AG04450 (cell line): ENCODE measurements at places on chromosomes 6 and 20.

- DNase-seq, result no peak
These were observed 133.7 kb downstream of the CDH4 start for GRCh38 chr20:61385731-61386130.

DNA sequence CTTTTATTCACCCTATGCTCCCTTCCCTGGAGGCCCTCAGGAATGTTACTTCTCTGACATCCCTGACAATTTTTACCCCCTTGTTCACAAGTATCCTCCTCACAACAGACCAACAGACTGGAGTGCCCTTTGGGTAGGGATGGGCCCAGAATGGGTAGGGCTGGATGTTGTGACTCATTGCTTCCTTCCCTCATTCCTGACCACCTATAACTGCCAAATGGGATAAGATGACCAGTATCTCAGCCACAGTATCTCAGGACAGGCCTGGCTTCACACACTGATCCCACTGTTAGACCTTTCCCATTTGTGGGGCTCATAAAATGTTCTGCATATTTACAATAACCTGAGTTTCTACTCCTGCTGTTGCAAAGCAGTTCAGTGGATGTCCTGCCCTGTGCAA, 223.0 kb upstream of the LRFN2 start:
- no peak for DNase-seq

DNA sequence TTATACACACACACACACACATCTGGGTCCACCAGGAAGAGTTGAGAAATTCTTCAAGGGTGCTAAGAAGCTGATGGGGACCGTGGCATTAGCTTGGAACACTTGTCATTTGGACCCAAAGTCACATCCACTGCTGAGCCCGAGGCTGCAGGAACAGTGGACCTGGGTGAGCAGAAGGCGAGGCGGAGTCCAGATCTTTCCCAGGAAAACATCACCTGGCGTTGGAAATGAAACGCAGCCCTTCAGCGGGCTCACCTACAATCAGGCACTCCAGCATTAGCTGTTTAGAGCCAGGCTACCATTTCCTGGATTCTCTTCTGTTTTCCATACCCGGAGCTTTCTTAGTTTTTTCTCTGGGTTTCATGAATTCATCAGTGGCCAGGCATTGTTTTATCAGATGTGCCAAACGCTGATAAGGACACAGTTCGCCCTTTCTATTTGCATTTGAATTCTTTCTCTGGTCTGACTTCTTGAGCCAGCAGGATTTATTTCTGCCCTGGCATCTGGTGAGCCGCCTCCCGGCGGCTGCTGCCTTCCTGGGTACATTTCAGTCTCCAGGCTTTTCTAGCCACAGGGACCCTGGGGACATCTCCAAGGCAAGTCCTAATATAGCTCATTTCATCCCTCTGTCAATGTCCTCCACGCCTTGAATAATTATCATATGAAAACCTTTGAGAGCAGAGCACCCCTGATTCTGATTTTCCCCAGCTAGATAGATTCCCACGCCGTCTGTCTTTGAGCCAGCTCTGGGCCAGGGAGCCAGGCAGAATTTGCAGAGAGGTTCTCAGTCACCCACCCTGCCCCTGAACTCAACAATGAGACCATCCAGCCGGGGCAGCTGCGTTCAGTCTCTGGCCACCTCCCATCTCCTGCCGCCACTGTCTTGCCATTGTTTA, 170.9 kb downstream of the TTLL2 start:
- no peak for DNase-seq

DNA sequence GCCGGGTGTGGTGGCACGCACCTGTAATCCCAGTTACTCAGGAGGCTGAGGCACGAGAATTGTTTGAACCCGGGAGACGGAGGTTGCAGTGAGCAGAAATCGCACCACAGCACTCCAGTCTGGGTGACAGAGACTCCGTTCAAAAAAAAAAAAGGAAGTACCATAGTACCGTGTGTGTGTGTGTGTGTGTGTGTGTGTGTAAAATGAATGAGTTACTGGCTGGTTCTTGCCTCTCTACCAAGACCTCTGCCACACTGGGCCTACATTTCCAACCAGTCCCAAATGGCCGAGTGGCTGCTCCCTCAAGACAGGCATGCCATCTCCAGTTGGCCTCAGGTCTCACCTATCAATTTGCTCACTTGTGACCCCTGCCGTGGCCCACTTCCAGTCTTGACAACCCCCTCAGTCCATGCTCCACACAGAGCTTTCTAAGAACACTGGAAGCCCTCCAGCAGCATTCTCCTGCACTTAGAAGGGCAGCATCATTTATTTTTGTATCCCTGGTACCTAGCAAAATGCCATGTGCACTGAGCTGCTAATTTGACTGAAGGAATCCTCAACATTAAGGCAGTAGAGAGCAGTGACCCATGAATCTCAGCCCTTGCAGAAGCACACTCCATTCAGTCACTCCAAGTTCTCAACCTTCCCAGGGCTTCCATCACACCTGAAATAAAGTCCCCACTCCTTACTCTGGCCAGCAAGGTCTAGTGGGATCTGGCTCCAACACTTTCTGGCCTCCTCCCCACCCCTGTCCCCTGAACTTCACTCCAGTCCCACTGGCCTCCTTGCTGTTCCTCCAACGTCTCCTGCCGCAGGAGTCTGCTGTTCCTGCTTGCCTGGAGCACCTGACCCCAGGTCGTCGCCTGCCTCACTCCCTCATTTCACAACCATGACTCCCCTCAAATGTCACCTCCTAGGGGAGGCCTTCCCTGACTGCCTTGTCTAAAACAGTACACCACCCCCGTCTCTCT, 29.9 kb downstream of the COX4I2 start:
- DNase-seq, result no peak

DNA sequence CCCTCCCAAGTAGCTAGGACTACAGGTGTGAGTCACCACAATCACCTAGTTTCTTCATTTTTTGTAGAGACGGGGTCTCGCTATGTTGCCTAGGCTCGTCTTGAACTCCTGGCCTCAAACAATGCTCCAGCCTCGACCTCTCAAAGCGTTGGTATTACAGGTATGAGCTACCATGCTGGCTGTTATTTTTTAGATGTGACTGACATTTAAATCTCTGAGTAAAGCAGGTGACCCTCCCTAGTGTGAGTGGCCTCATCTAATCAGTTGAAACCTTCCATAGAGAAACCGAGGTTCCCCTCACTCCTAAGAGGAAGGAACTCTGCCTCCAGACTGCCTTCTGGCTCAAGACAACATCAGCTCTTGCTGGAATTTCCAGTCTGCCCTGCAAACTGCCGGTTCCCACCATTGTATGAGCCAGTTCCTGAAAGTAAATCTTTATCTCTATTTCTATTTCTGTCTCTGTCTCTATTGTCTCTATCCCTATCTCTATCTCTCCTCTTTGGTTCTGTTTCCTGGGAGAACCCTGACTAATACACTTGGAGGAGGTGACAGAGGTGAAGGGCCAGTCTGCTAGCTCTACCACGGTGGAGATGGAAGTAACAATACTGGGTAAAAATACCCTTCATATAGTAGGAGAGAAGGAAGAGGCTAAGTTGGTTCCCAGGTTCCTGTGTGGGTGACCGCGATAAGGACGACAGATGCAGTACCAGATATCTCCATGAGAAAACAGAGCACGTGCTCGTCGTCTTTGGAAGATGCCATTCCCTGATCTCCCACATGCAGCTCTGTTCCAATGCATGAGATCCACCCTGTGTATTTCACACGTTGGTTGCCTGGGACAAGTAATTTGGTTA, 81.0 kb downstream of the MYB start:
- DNase-seq, result no peak
